CD4-positive, alpha-beta memory T cell (primary cell): ENCODE measurements at places on chromosomes 7 and 10. TPM values are rescaled to one million over a fixed set of nuclear protein-coding genes. Genes with fewer than 3 reads are reported as not detected.

Gene CLDN4
- not detected for total RNA-seq

Gene PSD
- total RNA-seq = 4.9 TPM

Gene PKD2L1
- not detected for total RNA-seq

Gene ZNF365
- total RNA-seq = 4.9 TPM

Gene TSPAN12
- not detected for total RNA-seq

Gene SHH
- not detected for total RNA-seq

Gene FIGNL1
- 16.2 TPM for total RNA-seq

Gene CISD1
- 15.8 TPM for total RNA-seq

Gene PDE1C
- total RNA-seq = not detected

Gene FFAR4
- not detected for total RNA-seq

Gene TEX36
- total RNA-seq = not detected

Gene ENTPD7
- 3.9 TPM for total RNA-seq

Gene IKZF1
- total RNA-seq = 479 TPM

DNA sequence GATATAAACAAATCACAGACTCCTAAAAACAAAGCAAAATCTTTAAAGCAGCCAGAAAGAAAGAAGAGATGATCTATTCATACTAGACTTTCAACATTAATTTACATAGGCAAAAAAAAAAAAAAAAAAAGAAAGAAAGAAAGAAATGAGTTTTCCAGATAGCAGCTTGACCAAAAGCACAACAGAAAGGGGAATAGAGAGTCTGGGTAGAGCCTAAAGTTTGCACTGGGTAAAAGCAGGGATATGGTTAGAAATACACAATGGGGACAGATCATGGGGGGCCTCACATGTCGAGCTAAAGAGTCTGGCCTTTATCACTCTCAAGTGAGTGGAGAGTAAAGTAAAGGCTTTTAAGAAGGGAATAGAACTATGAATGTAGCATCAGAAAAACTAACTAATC is 169.8 kb downstream of the SGMS1 start:
- DNase-seq = no peak

DNA sequence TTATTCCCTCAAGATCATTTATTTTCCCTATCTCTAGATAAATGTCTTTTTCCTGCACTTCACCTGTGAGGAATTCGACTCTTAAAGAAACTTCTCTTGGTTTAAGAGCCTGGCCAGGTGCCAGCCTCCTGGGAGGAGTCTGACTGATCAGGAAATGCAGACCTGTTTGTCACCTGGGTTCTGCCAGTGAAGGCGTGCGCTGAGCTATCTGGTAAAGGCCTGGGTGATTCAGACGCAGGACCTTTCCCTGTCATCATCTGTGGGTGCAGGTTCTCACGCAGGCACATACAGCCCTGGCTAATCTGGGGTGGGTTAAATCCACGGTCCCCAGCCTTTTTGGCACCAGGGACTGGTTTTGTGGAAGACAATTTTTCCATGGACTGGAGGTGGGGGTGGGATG is 65.3 kb upstream of the AQP1 start:
- DNase-seq = no peak

DNA sequence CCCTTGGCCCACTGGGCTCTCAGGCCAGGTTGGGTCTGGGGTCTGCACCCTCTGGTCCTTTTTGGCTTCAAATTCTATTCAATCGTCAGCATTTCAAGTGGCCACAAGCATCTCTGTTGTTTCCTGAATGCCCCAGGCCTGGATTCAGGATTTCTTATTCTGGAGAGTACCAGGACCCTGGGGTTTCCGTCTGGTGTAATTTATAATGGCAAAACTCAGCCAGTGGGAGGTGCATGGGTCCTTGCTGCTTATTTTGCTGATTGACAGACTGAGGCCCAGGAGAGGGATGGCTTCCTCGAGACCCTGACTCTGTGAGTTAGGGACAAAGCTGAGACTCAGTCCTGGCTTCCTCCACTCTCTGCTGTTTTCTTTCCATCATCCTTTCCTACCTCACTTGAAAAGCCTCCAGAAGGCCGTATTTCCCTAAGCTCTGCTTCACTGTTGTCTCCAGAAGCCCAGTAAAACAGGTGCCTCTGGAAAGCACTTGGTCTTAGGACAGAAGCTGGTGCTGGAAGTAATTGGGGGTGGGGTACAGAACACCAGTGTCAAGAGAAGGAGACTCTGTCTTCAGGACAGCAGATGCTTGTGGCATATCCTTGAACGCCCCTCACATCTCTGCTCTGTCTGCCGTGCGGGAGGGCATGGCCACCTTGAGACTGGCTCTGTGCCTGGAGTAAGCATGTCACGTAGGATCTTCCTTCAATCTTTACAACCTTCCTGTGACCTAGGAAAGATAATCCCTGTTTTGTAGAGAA is 39.4 kb upstream of the SH2D4B start:
- DNase-seq = peak; percentile 3

DNA sequence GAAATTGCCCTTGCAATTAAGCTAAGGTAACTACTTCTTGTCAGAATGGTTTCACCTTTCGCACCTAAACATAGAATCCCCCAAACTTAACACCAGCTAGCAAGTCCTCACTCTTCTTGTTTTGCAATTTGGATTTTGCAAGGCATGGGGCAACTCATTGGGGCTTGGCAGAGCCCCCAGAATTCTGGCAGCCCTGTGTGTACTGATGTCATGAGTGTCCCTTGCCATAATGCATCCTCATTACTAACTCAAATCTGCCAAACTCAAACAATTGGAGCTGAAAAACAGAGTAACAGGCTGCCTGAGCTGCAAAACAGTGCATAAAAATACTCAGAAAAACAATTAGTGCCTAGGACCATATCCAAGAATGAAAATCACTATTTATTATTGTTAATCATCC is 7.9 kb upstream of the XPNPEP1 start:
- DNase-seq = no peak

- no peak for DNase-seq
Measured at GRCh38 chr7:33494474-33494873, 365.1 kb downstream of the BBS9 start.

GRCh38 chr10:88179831-88180230 is 316.4 kb downstream of the PTEN start:
- DNase-seq = no peak

GRCh38 chr7:46011059-46011458 is 90.0 kb upstream of the IGFBP3 start:
- no peak for DNase-seq

- DNase-seq = no peak
Measured at GRCh38 chr7:18317941-18318340, 177.6 kb upstream of the HDAC9 start.

- DNase-seq = no peak
Measured at GRCh38 chr7:68537051-68537773, 1061.1 kb upstream of the AUTS2 start.

DNA sequence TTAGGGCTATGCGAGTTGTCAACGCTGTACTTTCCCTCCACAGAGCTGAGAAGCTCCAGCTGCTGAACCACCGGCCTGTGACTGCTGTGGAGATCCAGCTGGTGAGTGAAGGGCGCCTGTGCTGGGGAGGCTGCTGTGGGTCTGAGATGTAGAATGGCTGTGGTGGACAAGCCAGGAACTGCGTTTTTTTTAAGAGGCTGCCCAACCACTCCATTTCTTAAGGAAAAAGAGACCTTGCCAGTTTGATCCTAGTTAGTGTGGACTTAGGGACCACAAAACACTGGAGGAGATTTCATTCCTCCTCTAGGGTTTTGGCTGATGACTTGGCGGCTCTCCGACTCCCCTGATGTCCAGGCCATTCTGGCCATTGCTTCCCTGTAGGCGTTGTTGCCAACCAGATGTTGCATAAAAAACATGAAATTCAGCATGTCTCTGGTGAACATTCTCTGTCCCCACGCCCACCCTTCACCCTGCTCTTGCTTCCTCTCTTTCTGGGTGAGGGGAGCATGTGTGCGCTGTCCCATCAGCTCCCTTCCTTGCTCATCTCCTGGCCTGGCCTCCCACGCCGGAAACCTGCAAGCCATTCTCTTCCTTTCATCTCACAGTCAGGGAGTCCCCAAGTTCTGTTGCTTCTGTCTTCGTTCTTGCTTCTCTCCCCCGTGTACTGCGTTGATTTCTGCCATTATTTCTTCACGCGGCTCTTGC is 30.9 kb downstream of the CRCP start:
- no peak for DNase-seq

DNA sequence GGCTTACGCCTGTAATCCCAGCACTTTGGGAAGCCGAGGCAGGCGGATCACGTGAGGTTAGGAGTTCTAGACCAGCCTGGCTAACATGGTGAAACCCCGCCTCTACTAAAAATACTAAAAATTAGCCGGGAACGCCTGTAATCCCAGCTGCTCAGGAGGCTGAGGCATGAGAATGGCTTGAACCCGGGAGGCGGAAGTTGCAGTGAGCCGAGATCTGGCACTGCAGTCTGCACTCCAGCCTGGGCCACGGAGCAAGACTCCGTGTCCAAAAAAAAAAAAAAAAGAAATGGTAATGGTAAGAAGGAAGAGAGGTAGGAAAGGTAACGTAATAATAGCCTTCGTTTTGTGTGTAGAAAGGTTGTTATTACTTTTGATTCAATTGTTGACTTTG is 1.2 kb downstream of the HSPA14 start:
- no peak for DNase-seq

- DNase-seq = no peak
Measured at GRCh38 chr7:99290980-99291607, 18.5 kb downstream of the MYH16 start.

DNA sequence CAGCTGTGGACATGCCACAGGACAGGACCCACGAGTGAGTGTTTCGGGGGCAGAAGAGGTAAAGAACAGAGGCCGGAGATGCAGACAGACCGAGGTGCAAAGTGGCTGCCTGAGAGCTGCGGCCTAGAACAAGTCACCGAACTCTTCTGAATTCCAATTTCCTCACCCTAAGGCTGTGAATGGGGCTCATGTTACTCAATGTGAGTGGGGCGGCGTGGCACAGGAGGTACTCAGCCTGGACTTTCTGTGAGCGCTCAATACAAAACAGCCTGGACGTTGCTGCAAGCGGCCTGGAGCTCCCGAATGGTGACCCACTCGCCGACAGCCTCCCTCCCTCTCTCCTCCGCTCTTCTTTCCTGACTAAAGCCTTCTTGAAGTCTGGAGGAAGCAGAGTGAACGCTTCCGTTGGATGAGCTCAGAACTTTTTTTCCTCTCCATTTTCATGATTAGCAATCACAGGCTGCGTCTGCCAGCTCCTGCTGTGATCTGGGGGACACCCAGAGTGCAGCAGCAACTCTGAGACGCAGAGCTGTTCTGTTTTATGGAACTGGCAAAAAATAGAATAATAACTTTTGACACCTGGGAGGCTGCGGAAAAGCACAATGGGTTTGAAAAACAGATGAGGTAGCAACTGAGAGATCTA is 108.5 kb downstream of the PTPRN2 start:
- DNase-seq = no peak

- no peak for DNase-seq
Measured at GRCh38 chr10:70656489-70656888, 15.8 kb upstream of the ADAMTS14 start.

- no peak for DNase-seq
Measured at GRCh38 chr7:81128011-81128410, 209.2 kb upstream of the SEMA3C start.

GRCh38 chr7:22234227-22234626 is 122.7 kb downstream of the RAPGEF5 start:
- DNase-seq = no peak

GRCh38 chr7:73435471-73436009 is 2.0 kb downstream of the FZD9 start:
- no peak for DNase-seq

GRCh38 chr10:97538839-97539238 is 33.7 kb upstream of the ANKRD2 start:
- DNase-seq = no peak

- DNase-seq = no peak
Measured at GRCh38 chr10:75197066-75197465, 13.5 kb upstream of the VDAC2 start.

- DNase-seq = no peak
Measured at GRCh38 chr10:104232613-104233102, 494 bp upstream of the CFAP43 start.

DNA sequence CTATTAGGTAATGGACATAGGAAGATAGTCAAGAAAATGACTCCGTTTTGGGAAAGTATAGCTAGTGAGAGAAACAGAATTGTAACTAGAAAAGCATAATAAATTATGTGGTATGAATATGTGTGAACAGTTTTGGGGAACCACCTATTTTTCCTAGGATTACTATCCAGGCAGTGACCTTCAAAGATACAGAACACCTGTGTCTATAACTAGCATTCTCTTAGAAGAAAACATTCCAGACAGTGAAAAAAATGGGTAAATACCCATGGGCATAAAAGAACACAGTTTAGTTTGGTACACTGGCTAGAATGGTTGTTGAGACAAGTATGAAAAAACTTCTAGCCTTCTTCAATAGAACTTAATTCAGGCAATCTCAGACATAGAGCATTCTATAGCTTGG is 690.8 kb downstream of the MAGI2 start:
- DNase-seq = no peak

- peak; percentile 38 for DNase-seq
Measured at GRCh38 chr10:132397671-132398565, 918 bp downstream of the PWWP2B start.

DNA sequence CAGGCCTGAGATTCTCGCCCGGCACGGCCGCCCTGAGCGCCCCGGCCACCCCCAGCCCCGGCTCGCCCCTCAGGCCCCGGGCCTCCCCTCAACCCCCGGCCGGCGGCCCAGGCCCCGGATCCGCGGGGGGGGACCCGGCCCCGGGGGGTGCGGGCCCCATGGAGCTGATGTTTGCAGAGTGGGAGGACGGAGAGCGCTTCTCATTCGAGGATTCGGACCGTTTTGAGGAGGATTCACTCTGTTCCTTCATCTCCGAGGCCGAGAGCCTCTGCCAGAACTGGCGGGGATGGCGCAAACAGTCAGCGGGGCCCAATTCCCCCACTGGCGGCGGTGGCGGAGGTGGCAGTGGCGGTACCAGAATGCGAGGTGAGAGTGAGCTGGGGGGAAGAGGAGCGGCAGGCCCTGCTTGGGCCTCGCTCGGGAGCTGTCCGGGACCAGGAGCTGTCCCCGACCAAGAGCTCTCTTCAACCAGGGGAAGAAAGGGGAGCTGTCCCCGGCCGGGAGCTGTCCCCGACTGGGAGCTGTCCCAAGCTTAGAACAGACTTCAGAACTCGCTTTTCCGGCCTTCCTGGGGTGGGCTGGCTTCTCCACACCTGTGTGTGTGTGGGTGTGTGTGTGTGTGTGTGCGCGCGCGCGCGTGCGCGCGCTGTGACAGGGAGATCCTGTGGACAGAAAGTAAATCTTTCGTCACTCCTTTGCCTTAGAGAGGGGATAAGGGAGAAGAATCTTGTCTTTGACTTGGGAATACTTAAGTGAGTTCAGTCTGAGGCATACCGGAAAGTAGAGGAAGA is 510 bp downstream of the ZSWIM8 start:
- peak; percentile 64 for DNase-seq
